ENCODE measurements at places on chromosomes 5 and 9. TPM values are rescaled to one million over a fixed set of nuclear protein-coding genes. Genes with fewer than 3 reads are reported as not detected.

GRCh38 chr5:14364576-14365472 lies 216.8 kb upstream of the OTULINL start:
- no peaks in the 10 kb centered on the region for H3K4me1 ChIP-seq
- no peak overlapping the region for H3K27ac ChIP-seq
- H3K36me3 ChIP-seq: no peaks in the 10 kb centered on the region
- peak; percentile 59 for DNase-seq
- no peak overlapping the region for H3K4me3 ChIP-seq

DNA sequence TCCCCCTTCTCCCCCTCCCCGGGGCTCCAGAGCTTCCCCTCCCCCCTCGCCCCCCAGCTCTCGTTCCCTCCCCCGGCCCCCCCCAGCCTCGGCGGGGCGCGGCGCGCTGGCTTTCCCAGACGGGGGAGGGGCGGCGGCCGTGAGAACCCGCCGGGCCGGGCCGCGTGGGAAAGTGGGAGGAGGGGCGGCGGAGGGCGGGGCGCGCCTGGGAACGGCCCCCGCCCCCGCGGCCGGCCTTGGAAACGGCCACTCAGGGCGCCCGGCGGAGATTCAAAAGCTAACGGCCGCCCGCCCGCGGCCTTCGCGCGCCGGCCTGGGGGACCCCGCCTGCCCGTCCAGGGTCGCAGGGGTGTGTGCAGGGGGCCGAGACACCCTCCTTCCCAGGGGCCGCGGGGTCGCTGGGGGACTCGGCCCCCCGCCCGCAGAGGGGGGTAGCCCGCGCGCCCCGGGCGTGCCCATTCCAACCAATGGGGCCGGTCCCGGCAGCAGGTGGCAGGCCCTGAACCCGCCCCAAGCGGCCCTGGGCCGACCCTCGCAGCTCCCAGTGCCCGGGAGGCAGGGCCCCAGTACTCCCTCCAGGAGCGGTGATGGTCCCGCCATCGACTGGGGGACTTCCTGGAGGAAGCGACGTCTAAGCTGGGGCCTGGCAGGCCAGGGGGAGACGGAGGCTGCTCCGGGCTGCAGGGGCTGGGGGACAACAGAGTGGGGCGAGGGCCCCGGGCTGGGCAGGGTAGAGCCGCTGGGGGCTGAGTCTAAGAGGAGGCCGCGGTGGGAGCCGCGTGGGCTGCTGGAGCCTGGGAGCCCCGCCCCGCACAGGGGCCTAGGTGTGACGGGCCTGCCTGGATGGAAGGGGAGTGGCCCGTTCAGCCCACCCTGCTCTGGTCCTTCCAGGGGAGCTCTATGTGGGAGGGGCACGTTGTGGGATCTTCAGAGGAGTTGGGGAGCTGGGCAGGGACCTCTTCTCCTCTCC lies 14.2 kb upstream of the NRARP start:
- no peaks in the 10 kb centered on the region for H3K27me3 ChIP-seq
- peak; percentile 86 for DNase-seq
- peak overlapping the region; percentile 45 for H3K4me3 ChIP-seq
- peaks cover 97% of the 10 kb centered on the region for H3K4me1 ChIP-seq
- H3K36me3 ChIP-seq: no peaks in the 10 kb centered on the region
- peak overlapping the region; percentile 91 for H3K27ac ChIP-seq

- no peak overlapping the region for H3K27ac ChIP-seq
- no peaks in the 10 kb centered on the region for H3K4me1 ChIP-seq
- H3K36me3 ChIP-seq: no peaks in the 10 kb centered on the region
- no peak overlapping the region for H3K4me3 ChIP-seq
- no peaks in the 10 kb centered on the region for H3K27me3 ChIP-seq
These were observed 161.2 kb downstream of the MED27 start for GRCh38 chr9:131918481-131918880.

- H3K4me3 ChIP-seq: no peak overlapping the region
- no peaks in the 10 kb centered on the region for H3K27me3 ChIP-seq
- no peak for DNase-seq
- no peak overlapping the region for H3K27ac ChIP-seq
- no peaks in the 10 kb centered on the region for H3K4me1 ChIP-seq
These were observed 25.0 kb downstream of the LMNB1 start for GRCh38 chr5:126801992-126802294.

DNA sequence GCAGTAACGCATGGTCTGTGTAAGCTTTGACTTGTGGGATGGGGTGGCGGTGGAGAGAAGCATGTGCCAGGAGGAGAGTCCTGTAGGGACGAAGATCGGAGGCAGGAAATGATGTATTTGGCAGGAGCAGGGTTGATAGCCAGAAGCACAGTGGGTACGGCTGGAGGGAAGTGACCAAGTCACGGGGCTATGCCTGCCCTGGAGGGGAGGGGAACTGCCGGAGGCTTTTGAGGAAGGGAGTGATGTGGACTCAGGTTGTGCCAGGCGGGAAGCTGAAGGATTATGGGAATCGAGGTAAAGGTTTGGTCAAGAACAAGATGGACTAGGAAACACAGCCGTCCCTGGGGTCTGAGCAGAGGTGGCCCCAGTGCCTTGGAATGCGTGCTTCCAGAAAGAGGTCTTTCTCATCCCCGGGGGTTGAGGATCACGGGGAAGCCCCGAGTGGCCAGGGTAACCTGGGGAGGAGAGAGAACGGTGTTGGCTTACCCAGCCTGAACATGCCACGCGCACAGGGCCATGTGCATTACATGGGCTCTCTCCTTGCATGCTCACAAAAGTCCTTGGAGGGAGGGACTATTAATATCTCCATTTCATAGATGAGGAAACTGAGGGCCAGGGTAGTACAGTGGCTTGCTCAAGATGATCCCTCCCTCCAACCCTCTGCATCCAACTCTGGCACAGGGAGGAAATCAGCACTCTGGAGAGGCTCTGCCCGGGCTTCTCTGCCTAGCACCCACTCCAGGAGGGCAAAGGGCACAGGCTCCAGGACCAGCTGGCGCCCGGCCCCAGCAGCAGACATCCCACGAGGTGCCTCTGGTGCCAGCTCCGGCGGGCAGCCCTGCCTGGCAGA lies 253.8 kb downstream of the PBX3 start:
- H3K36me3 ChIP-seq: no peaks in the 10 kb centered on the region
- H3K27me3 ChIP-seq: peaks cover 61% of the 10 kb centered on the region
- no peak for DNase-seq
- no peak overlapping the region for H3K27ac ChIP-seq
- no peak overlapping the region for H3K4me3 ChIP-seq

- DNase-seq: no peak
These were observed 40.3 kb downstream of the RASGEF1C start for GRCh38 chr5:180168758-180169157.

Gene WDR31
- 1.4 TPM for total RNA-seq

Gene COL27A1
- 0.07 TPM for total RNA-seq

Gene FOXB2
- total RNA-seq: not detected

Gene GRM6
- not detected for total RNA-seq
